ENCODE measurements at places on chromosomes 2 and 18.

GRCh38 chr18:62555135-62555534 lies 32.3 kb downstream of the ZCCHC2 start:
- DNase-seq: peak; percentile 74

- DNase-seq: no peak
Observed at GRCh38 chr2:68244456-68244855, 7.9 kb downstream of the PPP3R1 start.

- DNase-seq: no peak
Observed at GRCh38 chr2:60717691-60718090, 38.4 kb upstream of the PAPOLG start.

- DNase-seq: no peak
Observed at GRCh38 chr2:74181739-74182138, 3.1 kb upstream of the MOB1A start.

- DNase-seq: no peak
Observed at GRCh38 chr18:46768166-46768921, 11.5 kb upstream of the ST8SIA5 start.

- DNase-seq: peak; percentile 55
Observed at GRCh38 chr2:164388511-164388910, 232.8 kb downstream of the GRB14 start.

DNA sequence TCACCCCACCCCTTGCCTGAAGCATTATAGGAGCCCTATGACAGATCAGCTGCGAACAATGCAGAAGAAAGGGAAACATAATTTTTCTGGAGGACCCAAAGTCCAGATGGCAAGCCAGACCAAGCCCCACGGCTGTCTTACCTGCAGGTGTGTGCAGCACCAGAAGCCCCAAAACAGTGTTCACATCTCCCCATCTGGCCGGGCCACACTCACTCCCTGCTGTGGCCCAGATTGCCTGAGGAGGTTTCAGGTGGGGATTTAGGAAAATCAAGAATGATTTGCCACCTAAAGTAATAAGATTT lies 11.7 kb upstream of the STK17B start:
- DNase-seq: no peak

DNA sequence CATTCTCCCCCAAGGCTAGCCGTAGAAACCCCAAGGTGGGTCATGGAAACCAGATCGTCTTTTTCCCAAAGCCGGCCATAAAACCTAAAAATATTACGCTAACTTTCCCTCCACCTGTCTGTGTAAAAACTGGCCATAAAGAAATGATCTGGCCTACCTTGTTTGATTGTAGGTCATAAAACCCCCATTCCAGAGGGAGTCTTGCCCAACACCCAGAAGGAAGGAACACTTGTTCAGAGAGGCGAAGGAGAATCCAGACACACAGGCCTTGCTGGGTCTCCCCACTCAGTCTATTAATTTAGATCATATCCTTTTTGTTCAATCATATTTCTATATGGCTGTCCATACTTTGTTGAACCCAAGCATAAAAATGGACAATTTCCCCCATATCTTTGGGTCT lies 344.7 kb downstream of the HRH4 start:
- DNase-seq: no peak

All from RKO (cell line).